PC-9 (cell line): ENCODE measurements at places on chromosomes 2 and 18. TPM values are rescaled to one million over a fixed set of nuclear protein-coding genes. Genes with fewer than 3 reads are reported as not detected.

Gene DPP4
- total RNA-seq: 0.35 and 0.48 TPM in 2 replicates

Gene KIF1A
- total RNA-seq: not detected in 2 replicates

Gene SPP2
- total RNA-seq: not detected in 2 replicates

Gene LRP1B
- 1.7 and 2.9 TPM in 2 replicates for total RNA-seq

Gene ASTL
- total RNA-seq: not detected in 2 replicates

Gene EVA1A
- 10.8 and 18.2 TPM in 2 replicates for total RNA-seq

Gene TUBA3D
- not detected in 2 replicates for total RNA-seq

Gene GLI2
- 11.6 and 14.6 TPM in 2 replicates for total RNA-seq

Gene ALLC
- not detected in 2 replicates for total RNA-seq

Gene IGFBP2
- 106 and 133 TPM in 2 replicates for total RNA-seq

Gene SULT1C2
- 2.1 and 3.0 TPM in 2 replicates for total RNA-seq

Gene TBR1
- not detected in 2 replicates for total RNA-seq

Gene NT5C1B
- total RNA-seq: not detected in 2 replicates

Gene MTHFD2
- 192 and 197 TPM in 2 replicates for total RNA-seq

Gene BUB1
- total RNA-seq: 45.7 and 74.6 TPM in 2 replicates

Gene RUFY4
- total RNA-seq: not detected in 2 replicates

Gene CCDC148
- total RNA-seq: 1.8 and 2.3 TPM in 2 replicates

Gene TNFAIP6
- total RNA-seq: not detected in 2 replicates

Gene ABCG8
- total RNA-seq: not detected in 2 replicates

Gene CERKL
- total RNA-seq: 1.5 and 1.6 TPM in 2 replicates

Gene UGT1A10
- total RNA-seq: not detected in 2 replicates

Gene RAB6C
- not detected in 2 replicates for total RNA-seq

Gene MYCN
- not detected in 2 replicates for total RNA-seq

Gene TNFRSF11A
- total RNA-seq: 6.3 and 6.7 TPM in 2 replicates

Gene RAPGEF4
- 0.53 TPM in 1 of 2 replicates, not detected in the other for total RNA-seq

Gene SH3RF3
- 4.9 and 6.1 TPM in 2 replicates for total RNA-seq

Gene SPC25
- 20.0 and 20.7 TPM in 2 replicates for total RNA-seq

Gene SEMA4C
- 52.8 and 60.5 TPM in 2 replicates for total RNA-seq

Gene WDR35
- total RNA-seq: 7.4 and 8.2 TPM in 2 replicates

Gene SIX3
- 1.4 TPM in 2 replicates for total RNA-seq

Gene HOXD13
- total RNA-seq: not detected in 2 replicates

Gene ZNF516
- total RNA-seq: 31.5 and 32.7 TPM in 2 replicates

Gene CNDP2
- total RNA-seq: 161 and 183 TPM in 2 replicates

Gene FARP2
- 81.5 and 89.1 TPM in 2 replicates for total RNA-seq

Gene UGT1A9
- total RNA-seq: not detected in 2 replicates
